ENCODE measurements at places on chromosomes 11 and 22.

DNA sequence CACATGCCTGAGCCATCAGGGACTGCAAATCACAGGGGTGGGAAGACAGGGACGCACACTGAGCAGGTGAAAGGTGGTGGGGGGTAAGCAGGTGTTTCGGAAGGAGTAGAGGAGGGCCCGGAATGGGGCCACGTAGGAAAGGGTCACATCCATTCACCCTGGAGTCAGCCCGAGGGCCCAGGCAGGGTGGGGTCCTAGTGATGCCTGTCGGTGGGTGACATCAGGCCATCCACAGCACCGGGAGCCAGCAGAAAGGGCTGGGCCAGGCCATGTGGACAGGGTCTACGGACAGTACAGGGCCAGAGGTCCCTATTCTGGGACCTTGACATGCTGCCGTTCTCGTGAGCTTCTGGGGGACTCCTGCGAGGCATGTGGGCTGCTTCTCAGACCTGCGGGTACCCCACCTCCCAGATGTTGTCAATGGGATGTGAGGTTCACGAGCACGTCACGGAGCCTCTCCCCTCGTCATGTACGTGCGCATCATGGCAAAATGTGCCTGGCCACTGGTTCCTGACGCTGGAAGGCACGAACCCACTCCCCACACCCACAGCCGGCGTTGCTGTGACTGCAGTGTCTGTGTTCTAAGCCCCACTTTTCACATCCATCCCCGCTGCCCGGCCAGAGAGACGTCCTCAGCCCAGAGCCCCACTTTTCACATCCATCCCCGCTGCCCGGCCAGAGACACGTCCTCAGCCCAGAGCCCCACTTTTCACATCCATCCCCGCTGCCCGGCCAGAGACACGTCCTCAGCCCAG, 84.1 kb downstream of the FBLN1 start:
- no peak for DNase-seq

- DNase-seq: no peak
Measured at GRCh38 chr11:91081440-91082043, 858.7 kb upstream of the CHORDC1 start.

- peak; percentile 62 for DNase-seq
Measured at GRCh38 chr11:59135648-59136461, 6.8 kb upstream of the FAM111A start.

DNA sequence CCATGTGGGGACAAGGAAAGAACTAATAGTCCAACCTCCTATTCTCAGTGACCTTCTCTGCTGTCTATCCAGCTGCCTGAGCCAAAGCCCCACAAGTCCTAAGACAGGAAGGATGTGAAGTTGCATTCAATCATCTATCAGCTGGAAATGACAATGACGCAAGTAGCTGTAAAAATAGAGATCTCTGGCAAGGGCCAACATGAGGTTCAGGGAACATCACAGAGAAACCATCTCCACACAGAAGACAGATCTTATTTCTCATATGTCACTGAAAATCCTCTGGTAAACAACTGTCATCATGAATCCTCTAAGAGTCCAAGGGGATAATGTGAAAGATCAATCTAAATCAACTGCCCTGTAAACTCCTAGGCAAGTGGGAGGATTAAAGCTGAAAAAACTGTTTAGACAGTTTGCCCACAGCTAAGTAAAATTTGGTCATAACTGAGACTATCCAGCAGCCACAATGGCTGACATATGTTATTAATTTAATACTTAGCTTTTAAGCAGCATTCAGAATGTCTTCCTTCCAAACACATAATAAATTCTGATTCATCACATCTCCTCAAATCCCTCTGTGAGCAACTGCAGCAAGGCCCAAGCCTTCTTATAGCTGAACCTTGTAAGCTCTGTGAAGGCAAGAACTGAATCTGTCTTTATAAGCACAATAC, 52.1 kb downstream of the ALG9 start:
- DNase-seq: no peak

DNA sequence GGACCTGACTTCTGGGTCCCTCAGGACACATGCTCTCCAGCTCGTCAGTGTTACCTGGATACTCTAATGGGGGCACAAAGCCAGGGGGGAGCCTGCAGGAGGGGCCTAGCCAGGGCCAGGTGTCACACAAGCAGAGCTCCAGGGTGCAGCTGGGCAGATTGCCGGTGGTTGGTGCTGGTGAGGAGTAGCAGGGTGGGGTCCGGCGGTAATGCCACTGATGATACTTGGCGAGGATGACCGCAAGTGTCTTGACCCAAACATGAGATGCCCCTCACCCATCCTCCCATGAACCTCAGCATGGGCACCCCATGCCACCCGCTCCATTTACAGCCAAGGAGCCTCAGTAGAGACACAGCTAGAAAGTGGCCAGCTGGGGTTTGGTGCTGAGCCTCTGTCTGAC, 15.1 kb upstream of the KCNQ1OT1 start:
- no peak for DNase-seq

- DNase-seq: no peak
Measured at GRCh38 chr11:61739966-61740365, 12.5 kb upstream of the MYRF start.

- no peak for DNase-seq
Measured at GRCh38 chr11:116473790-116474346, 298.9 kb downstream of the BUD13 start.

GRCh38 chr22:46054091-46055073, 77.4 kb upstream of the WNT7B start:
- DNase-seq: no peak

DNA sequence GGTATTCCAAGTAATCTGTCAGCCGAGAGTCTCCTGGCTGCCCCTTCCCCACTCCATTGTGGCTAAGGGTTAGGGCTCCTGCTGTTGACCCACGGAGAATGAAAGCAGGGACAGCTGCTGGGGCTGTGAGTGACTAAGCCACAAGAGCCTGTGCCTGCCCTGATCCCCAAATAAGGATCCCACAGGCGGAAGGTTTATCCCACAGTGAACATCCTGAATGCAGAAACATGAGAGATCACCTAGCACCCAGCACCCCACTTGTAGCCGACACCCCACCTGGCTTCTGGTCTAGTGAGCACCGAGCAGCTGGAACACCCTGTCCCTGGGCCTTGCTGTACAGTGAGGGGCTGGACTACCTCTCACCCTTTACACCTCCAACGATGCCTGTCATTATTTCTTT, 117.7 kb upstream of the LMO1 start:
- DNase-seq: no peak

DNA sequence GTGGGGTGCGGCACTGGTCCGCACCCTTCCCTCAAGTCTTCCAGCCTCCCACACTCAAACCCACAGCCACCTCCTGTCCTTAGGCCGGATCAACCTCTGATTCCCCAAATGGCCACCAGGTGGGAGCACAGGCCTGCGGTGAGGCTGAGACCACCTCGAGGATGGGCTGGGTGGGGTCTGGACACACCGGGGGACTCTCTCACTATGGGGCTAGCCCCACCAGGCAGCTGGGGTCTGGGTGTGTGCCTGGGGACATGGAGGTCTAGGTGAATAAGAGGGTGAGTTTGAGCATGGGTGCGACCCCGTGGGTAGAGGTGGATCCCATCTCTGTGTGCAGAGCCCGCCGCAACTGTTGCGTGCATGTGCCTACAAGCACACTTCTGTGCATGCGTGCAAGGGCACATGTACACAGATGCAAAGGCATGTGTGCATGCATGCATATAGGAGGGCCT, 32.6 kb downstream of the MYO18B start:
- no peak for DNase-seq

DNA sequence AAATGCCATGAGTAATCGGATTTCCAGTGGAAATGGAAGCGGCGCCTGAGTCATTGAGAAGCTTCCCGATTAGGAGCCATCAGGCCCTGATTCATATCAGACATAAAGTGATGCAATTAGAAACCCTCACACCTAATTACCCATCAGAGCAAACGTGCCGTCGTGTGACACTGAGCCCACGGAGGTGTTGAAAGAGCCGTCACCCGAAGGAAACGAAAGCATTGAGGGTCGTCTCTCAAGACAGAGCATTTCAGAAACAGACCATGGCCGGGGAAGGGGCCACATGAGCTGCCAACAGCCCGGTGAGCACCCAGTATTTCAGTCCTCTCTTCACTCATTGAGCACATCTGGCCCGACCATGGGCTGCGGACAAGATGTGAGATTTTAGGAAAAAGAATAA, 829.3 kb downstream of the TBC1D22A start:
- DNase-seq: no peak

GRCh38 chr11:121636081-121636799, 183.5 kb upstream of the SORL1-AS1 start:
- no peak for DNase-seq

- DNase-seq: no peak
Measured at GRCh38 chr11:64067230-64067993, 31.7 kb downstream of the FLRT1 start.

- DNase-seq: no peak
Measured at GRCh38 chr11:18171377-18172000, 1.1 kb upstream of the MRGPRX4 start.

DNA sequence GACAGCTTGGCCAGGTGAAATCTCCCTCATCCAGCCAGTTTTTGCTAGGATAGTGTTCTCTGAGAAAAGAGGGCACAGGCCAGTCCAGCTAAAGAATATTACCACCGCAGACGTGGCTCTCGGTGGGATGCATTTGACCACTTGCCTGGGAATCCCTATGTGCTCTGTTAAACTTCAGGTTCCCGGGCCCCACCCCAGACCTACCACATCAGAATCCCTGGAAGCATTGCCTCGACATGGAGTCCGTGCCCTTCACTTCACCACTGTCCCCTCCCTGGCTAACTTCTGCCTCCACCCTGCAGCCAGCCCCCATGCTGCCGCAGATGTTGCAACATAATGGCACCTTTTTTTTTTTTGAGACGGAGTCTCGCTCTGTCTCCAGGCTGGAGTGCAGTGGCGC, 56.9 kb upstream of the EMID1 start:
- DNase-seq: no peak

DNA sequence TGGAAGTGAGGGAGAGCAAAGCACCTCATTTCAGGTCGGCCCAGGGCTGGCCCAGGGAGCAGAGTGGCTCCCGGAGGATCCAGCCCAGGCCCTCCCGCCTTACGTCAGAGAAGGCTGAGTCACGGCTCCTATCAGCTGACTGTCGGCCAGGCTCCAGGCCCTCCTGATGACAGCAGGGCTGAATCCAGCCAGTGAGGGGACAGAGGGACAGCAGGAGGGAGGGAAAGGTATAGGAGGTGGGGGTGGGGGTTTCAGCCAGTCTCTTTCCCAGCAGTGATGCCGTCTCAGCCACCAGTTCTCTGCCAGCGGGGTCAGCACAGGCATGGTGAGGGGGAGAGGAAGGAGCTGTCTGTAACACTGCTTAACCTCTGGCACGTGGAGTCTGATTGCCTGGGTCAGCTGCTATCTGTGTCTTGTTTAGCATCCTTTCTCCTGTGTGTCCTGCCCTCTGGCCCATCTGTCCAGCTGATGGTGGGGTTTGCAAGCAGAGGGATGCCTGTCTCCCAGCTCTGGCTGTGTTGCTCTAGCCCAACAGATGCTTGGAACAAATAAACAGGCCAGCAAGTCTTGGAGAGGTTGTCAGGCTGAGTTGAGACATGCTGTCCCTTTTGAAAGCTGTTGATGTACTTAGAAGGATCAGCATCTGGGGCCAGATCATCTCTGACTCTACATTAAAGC, 74.0 kb downstream of the ADAMTS15 start:
- no peak for DNase-seq

- DNase-seq: no peak
Measured at GRCh38 chr11:422249-422656, 7.5 kb upstream of the SIGIRR start.

DNA sequence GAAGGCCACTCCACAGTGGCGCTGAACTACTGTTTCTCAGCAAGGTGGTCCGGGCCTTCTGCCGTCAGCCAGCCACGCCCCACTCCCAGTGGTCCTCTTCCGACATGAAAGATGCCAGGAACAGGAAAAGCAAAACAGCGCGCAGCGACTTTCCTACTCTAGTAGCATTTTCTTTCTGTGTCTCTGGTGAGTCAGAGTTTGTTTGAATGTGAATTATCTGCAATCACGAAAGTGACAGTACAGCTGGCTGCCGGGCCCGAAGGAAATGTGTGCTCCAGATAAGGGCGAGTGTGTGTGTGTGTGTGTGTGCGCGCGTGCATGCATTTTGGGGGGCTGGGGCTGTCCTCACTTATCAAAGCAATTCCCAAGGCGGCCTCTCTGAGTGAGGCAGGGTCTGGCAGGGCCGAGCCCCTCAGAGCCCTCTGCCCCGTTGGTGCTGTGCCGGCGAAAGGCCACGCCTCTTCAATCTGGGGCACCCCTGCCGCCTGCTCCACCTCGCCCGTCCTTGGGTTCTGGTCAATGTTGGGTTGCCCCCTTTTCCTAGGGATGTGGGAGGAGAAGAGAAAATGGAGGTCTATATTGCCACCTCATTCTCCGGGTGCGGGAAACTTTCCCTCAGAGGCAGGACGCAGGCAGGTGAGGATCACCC, 288.5 kb downstream of the KIRREL3 start:
- no peak for DNase-seq
